ENCODE measurements at places on chromosomes 13 and 19. TPM values are rescaled to one million over a fixed set of nuclear protein-coding genes. Genes with fewer than 3 reads are reported as not detected.

DNA sequence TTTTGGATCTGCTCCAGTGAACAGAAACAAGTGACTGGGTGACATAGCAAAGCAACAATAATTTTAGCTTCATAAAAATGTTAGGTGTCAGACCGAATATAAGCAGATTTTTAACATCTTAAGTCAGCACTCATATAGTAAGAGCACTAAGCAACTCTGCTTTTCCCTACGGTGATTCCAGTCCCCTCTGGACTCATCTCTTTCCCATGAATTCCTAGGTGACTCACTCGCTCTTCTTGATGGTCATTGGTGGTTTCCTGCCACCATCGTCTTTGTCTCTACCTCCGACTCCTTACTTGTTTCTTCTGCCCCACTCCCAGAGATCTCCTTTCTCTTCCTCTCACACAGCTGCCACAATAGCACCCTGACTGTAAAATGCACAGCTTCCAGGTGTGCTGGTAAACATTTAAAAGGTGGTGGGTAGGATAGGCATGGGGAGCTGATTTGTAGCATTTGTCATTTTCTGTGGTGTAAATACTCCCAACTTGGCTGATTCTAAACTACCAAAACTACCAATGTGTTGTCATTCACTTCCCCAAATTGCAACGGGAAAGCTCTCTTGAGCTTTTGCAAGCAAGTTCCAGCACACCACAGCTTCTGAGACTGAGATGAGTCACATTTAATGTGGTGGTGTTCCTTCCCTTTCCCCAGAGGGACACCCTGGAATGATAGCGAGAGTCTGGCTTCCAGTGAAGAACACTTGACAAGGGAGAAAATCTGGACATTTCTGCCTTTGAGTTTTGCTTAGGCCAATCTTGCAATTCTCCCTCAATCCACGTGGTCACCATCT, 42.8 kb upstream of the CLDN10 start:
- H3K36me3 ChIP-seq: no peaks in the 10 kb centered on the region
- H3K4me3 ChIP-seq: no peak overlapping the region
- peak overlapping the region; percentile 54 for H3K27ac ChIP-seq
- DNase-seq: no peak

The TTC9B gene
- not detected for total RNA-seq

DNA sequence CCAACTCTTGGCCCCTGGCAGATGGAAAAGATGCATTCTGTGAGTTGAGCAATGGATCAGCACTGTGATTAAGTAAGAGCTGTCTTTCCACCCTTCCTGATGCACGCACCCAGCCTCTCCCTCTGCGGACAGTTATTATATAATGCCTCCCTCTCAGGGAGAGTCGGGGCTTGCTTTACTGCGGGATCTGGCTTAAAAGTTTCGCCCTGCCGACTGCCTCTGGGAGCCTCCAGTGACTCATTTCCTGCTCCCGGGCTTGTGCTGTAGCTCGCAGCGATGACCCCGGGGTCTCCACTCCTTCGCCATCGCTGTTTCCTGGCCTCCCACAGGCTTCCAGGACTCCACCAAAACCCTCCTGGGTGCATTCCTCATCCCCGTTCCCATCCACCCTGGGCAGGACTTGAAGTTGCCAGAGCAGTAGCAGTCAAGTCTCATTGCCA, 107.4 kb upstream of the SLC7A1 start:
- no peaks in the 10 kb centered on the region for H3K27me3 ChIP-seq
- peak overlapping the region; percentile 12 for H3K4me3 ChIP-seq

The ZNF99 gene
- total RNA-seq: not detected

- no peaks in the 10 kb centered on the region for H3K36me3 ChIP-seq
- no peaks in the 10 kb centered on the region for H3K27me3 ChIP-seq
- no peak overlapping the region for H3K27ac ChIP-seq
- no peak overlapping the region for H3K4me3 ChIP-seq
Measured at GRCh38 chr13:36737524-36738083, 63.8 kb downstream of the SERTM1 start.

The ACP5 gene
- total RNA-seq: not detected

- no peak overlapping the region for H3K4me3 ChIP-seq
- no peaks in the 10 kb centered on the region for H3K4me1 ChIP-seq
- no peak overlapping the region for H3K27ac ChIP-seq
- H3K27me3 ChIP-seq: no peaks in the 10 kb centered on the region
Measured at GRCh38 chr13:69468624-69469023, 639.0 kb upstream of the ATXN8OS start.

DNA sequence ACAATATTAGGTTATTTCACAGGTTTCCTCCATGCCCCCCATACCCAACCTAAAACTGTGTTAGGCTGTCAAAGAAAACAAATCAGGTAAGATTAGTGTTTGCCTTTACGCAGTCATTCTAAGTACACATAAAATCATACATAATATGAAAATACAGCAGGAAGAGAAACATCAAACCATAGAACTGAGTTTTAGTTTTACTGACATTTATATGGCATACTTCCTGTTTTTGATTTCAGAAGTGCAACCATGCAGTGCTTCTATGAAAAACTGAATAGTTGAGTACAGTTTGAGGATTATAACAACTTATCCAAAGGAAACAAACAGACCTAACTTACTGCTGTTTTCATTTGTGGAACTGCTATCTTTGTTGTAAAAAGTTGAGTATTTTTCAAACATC, 91.3 kb downstream of the KCNRG start:
- peaks cover 4% of the 10 kb centered on the region for H3K36me3 ChIP-seq
- H3K27me3 ChIP-seq: no peaks in the 10 kb centered on the region
- no peak overlapping the region for H3K4me3 ChIP-seq
- H3K27ac ChIP-seq: no peak overlapping the region

The ZNF324 gene
- 15.1 TPM for total RNA-seq

DNA sequence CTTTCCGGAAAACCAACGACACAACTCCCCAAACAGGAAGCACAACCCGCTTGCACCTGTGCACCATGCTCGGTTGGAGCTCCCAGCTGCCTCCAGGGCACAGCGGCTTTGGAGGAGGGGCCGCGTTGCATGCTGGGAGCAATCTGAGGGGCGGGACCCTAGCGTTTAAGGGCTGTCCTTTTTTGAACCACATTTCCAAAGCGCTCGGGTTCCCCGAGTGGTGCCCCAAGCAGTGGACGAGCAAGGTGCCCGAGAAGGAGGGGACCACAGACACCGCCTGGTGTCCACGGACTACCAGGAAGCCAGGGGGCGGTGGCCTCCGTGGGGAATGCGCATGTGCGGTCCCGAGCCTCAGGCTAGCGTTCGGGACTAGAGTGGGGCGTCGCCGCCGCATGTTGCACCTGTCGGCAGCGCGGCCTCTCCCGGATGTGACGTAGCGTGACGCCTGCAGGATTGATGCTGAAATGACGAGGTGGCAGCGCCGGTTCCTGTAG, 11.9 kb upstream of the ZNF57 start:
- no peak overlapping the region for H3K27ac ChIP-seq
- H3K27me3 ChIP-seq: no peaks in the 10 kb centered on the region
- no peaks in the 10 kb centered on the region for H3K36me3 ChIP-seq
- no peak for DNase-seq
- H3K4me1 ChIP-seq: no peaks in the 10 kb centered on the region

The PNMA8A gene
- 7.6 TPM for total RNA-seq

DNA sequence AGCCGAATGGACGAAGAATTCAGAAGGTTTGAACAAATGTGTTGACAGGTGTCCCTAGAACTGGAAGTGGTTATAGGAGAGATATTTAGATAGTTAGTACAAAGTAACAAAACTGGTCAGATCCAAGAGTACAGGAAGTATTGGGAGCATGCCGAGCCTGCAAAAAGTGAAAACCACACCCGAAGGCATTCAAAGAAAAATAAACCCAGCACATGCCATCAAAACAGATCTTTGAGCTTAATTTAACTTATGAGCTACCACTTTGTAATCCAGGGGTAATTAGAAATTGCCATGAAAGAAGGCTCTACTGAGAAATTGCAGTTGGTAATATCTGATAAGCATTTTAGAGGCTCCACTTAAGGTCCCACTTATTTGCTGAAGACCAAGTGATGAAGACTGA, 214.2 kb downstream of the DNAJC15 start:
- no peaks in the 10 kb centered on the region for H3K27me3 ChIP-seq
- no peak overlapping the region for H3K4me3 ChIP-seq
- no peak for DNase-seq
- peaks cover 10% of the 10 kb centered on the region for H3K4me1 ChIP-seq
- 0 out of 2 replicates have a peak overlapping the region, but pooled peaks have one; percentile 36 for H3K27ac ChIP-seq

The ZNF530 gene
- total RNA-seq: 21.4 TPM

The ZNF221 gene
- 2.0 TPM for total RNA-seq

DNA sequence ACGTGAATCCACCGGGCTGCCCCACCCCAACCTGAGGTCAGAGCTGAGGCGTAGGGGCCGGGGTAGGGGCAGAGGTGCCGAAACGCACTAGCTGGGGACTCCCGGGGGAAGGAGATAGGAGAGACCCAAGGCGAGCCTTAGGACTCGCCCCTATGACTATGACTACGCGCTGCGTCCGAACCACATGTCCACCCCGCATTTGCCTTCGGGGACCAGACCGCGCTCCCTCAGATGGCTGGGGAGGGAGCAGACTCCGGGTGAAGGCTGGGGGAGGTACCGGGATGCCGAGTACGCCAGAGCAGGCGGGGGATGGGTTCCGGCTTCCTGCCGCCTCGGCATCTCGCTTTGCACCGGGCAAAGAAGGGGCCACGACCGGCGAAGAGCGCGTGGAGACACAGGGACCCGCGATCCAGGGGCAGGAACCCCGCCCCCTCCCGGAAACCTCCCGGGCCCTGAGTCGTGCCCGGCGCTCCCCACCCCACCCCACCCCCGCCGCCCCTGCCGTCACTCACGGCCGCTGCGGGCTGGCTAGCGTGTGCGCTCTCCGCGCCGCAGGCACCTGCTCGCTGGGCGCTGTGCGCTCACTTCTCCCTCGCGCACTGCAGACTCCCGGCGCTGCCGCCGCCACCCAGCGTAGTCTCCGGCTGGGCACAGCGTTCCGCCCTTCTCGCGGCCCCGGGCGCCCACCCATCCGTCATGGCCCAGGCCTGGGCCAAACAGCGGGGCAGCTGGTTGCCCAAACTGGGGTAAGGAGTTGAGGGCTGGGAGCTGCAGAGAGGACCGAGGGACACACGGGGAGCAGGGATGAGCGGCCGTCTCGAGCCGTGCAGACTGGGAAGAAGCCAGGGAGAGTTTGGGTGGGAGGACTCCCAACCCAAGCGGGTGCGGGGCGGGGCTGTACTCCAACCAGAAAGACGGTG, 622 bp upstream of the VSTM2B start:
- DNase-seq: no peak
- peaks cover 62% of the 10 kb centered on the region for H3K27me3 ChIP-seq
- no peak overlapping the region for H3K4me3 ChIP-seq

DNA sequence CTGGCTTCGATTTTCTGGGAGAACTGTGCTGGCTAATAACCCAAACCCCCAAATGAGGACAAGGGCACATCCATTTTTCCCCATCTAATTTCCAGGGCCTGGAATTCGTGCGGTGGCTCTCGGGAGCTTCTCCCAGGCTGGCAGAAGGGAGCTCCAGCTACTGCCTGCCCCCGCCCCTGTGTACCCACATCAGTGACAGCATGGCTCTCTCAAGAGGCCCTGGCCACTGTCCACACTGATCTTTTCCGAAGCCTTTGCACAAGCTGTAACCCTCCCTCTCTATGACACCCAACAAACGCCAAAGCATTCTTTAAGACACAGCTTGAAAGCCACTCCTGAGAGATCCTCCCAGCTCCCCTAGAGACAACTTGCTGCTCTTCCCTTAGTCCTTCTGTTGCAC, 73.1 kb downstream of the ZIC5 start:
- peaks cover 4% of the 10 kb centered on the region for H3K4me1 ChIP-seq
- H3K27me3 ChIP-seq: peaks cover 83% of the 10 kb centered on the region
- no peak overlapping the region for H3K4me3 ChIP-seq
- H3K36me3 ChIP-seq: no peaks in the 10 kb centered on the region

GRCh38 chr19:22052644-22053013, 345 bp downstream of the ZNF257 start:
- no peak overlapping the region for H3K4me3 ChIP-seq
- H3K36me3 ChIP-seq: no peaks in the 10 kb centered on the region
- H3K27ac ChIP-seq: no peak overlapping the region
- H3K27me3 ChIP-seq: no peaks in the 10 kb centered on the region
- H3K4me1 ChIP-seq: no peaks in the 10 kb centered on the region
